ENCODE measurements at places on chromosomes 2 and 18. TPM values are rescaled to one million over a fixed set of nuclear protein-coding genes. Genes with fewer than 3 reads are reported as not detected.

The SH3BP4 gene
- total RNA-seq = 58.6 TPM

The GYPC gene
- total RNA-seq = 154 TPM

The TUBA4B gene
- not detected for total RNA-seq

GRCh38 chr2:28736034-28736433 is 15.6 kb upstream of the PPP1CB start:
- no peaks in the 10 kb centered on the region for H3K27me3 ChIP-seq
- no peak overlapping the region for H3K4me3 ChIP-seq
- no peaks in the 10 kb centered on the region for H3K36me3 ChIP-seq
- H3K4me1 ChIP-seq = no peaks in the 10 kb centered on the region
- DNase-seq = no peak

GRCh38 chr18:58866773-58867150 is 2.1 kb downstream of the ZNF532 start:
- no peak for DNase-seq
- peak overlapping the region; percentile 88 for H3K4me3 ChIP-seq
- peaks cover 24% of the 10 kb centered on the region for H3K27me3 ChIP-seq
- H3K27ac ChIP-seq = peak overlapping the region; percentile 96
- peaks cover 52% of the 10 kb centered on the region for H3K36me3 ChIP-seq

- DNase-seq = no peak
- H3K4me3 ChIP-seq = peak overlapping the region; percentile 39
- H3K4me1 ChIP-seq = peaks cover 26% of the 10 kb centered on the region
- H3K36me3 ChIP-seq = no peaks in the 10 kb centered on the region
- H3K27me3 ChIP-seq = peaks cover 7% of the 10 kb centered on the region
These were observed 56.6 kb upstream of the HK2 start for GRCh38 chr2:74777161-74777900.

DNA sequence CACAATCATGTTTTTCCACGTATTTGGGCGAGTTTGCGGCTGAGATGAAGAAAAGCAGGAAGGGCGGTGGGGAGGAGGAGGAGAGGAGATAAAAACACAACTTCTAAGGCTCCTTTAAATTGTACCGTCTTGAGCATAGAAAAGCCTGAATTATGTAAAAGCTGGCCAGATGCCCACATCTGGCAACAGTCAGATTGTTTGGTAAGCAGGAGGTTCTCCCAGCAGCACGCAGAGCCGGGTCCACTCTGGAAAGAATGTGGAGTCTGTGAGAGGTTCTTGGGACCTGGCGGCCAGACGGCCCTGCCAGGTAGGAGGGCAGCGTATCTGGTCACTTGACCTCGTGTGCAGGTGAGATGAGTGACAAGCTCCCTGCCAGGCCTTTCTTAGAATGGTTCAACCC is 215.3 kb upstream of the APCDD1 start:
- peaks cover 6% of the 10 kb centered on the region for H3K4me1 ChIP-seq
- no peak overlapping the region for H3K27ac ChIP-seq
- H3K36me3 ChIP-seq = no peaks in the 10 kb centered on the region
- peaks cover 1% of the 10 kb centered on the region for H3K27me3 ChIP-seq
- no peak overlapping the region for H3K4me3 ChIP-seq
- no peak for DNase-seq

GRCh38 chr18:75051757-75052156 is 157.2 kb downstream of the PTGR3 start:
- H3K36me3 ChIP-seq = no peaks in the 10 kb centered on the region
- peaks cover 11% of the 10 kb centered on the region for H3K4me1 ChIP-seq
- no peak for DNase-seq
- H3K27ac ChIP-seq = no peak overlapping the region
- H3K27me3 ChIP-seq = no peaks in the 10 kb centered on the region

DNA sequence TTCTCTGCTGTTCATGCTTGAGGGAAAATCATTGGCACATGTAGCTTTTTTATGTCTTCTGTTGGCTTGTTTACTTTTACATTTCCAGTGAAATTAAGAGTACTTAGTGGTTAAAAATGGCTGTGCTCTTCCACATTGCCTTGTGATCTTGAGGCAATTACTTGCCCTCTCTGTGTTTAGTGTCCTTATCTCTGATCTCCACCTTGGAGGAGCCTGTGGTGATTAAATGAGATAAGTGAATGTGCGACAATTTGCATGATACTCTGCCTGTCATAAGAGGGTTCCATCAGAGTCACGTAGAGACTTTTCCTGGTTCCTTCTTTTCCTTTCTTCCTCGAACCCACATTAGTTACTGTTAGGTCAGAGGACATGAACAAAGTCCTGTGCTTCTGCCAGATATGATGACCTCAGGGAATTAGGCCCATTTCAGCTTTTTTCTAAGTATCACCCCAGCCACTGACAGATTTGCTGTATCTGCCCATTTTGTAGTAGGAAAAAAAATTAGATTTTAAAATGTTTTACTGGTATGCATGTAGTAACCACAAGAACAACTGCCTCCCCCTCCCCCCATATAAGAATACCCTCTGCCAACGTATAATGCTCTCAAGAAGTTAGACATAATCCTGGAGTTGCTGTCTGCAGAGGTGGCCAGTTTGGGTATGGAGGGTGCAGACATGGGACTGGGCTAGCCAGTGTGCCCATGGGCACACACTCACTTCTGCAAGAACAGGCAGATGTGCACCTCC is 51.9 kb downstream of the TET3 start:
- peaks cover 8% of the 10 kb centered on the region for H3K27me3 ChIP-seq
- no peak overlapping the region for H3K27ac ChIP-seq
- no peaks in the 10 kb centered on the region for H3K36me3 ChIP-seq
- H3K4me1 ChIP-seq = peaks cover 48% of the 10 kb centered on the region
- DNase-seq = no peak

Data from endothelial cell (in vitro differentiated cells).